Activated CD4-positive, CD25-positive, alpha-beta regulatory T cell treated with anti-CD3 and anti-CD28 coated beads, Interleukin-2, amount 50 U/mL, for 72 hours (primary cell): ENCODE measurements at places on chromosomes 13 and 19.

DNA sequence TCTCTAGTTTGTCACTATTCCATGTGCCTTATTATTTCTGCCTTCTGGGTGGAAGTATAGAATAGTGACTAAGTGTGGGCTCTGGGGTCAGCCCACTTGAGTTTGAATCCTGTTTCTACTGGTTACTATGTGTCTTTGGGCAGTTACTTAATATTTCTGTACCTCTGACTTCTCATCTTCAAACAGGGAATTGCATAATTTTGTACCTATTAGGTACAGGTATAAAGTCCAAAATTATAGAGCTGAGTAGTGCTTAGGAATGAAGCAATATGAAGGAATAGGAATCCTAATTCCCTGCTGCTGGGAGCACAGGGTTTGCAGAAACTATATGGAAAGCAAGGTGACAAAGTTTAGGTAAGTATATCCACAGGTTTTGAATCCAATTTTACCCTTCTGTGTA is 564.5 kb downstream of the GPC5 start:
- no peak for DNase-seq

- DNase-seq, result no peak
Observed at GRCh38 chr13:33472446-33472845, 186.9 kb upstream of the STARD13 start.

- no peak for DNase-seq
Observed at GRCh38 chr13:48235341-48236135, 2.5 kb downstream of the ITM2B start.

DNA sequence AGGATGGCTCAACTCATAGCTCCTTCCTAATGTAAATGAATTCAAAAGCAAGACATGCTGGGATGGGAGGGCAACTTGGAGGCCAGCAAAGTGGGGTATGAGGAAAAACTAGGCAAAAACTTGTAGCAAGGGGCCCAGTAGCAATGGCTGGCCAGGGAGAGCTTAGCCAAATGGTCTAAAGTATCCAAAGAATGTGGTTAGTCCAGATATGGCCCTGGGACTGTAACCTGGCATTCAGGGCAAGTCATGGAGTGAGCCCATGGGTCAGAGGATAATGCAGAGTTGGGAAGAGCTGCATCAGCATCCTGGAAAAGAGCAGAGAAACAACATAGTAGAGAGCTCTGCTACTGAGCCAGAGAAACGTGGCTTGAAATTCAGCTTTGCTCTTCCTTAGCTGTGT is 191.7 kb downstream of the SUCLA2 start:
- DNase-seq, result no peak

DNA sequence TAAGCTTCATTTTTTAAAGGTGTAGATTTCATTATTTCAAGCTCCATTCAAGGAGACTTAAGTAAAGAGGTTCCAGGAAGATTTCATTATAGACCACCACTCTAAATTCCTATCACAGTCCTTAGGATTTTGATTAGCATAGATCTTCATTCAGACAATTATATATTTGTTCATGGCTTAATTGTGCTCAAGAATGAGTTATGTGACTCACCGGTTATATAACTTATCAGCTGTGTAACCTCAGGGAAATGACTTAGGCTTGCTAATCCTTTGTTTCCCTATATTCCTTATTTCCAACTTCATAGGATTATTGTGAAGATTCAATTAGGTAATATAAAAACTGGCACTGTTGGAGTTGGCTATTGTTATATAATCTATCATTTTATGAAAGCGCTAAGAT is 632.8 kb upstream of the SPRY2 start:
- DNase-seq, result no peak

GRCh38 chr13:112067116-112067741 is at the start of gene SOX1:
Gene SOX1, plus strand, starts transcription at chr13:112067149. Its CDS starts 510 bp downstream, at chr13:112067659.
- no peak for DNase-seq

GRCh38 chr13:67048821-67049150 is 181.3 kb downstream of the PCDH9 start:
- DNase-seq, result no peak

- no peak for DNase-seq
Observed at GRCh38 chr13:104979281-104980030, 1556.0 kb downstream of the EFNB2 start.

DNA sequence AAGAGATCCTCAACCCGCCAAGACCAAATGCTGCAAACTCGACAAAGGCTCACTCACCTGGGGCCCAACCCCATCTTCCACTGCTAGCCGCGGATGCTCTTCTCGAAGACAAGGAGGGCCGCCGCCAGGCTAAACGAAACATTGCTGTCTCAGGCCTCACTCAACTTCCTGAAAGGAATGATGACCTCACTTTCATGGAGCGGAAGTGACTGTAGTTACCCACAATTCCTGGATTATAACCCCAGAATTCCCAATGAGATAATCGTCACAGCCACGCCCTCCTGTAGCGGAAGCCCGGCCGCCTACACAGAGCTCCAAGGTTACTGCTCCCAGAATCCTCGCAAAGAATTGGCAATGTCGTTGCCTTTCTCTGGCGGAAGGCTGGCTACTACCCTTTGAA is 10.5 kb upstream of the ZNF112 start:
- no peak for DNase-seq

DNA sequence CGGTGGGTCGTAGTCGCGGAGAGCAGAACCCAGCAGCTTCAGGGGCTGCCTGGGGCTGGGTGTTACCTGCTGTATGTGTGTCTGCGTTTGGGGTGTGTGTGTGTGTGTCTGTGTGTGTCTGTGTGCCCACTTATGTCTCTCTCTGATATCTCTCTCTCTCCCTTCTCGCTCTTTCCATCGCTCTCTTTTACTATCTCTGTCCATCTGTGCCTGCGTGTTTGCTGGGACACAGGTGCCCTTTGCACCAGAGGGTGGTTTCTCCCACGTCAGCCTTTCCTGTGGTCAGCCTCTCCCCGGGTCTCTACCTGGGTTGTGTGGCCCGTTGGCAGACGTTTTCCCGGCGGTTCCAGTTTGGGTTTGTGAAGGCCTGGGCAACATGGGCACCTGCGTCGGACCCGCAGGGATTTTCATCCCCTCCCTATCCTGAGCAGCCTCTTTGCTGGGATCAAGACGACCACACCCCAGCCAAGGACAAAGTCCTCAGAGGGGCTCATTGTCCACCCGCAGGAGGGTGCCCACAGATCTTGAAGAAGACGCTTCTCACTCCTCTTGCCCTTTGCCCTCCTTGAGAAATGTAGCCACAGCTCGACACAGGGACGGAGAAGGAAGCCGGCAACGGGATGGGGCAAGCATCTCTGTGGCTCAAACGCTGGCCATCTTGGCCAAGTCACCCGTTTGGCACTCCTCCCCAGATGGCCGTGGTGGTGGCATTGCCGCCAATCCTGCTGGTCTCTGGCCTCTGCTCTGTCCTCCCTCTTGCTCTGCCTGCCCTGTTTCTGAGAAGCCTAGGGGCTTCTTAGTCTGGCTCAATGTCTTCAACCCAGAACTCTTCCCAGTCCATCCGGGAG is 43.3 kb downstream of the ZNF146 start:
- no peak for DNase-seq

GRCh38 chr19:18762125-18763023 is 28.7 kb downstream of the COMP start:
- DNase-seq, result no peak

DNA sequence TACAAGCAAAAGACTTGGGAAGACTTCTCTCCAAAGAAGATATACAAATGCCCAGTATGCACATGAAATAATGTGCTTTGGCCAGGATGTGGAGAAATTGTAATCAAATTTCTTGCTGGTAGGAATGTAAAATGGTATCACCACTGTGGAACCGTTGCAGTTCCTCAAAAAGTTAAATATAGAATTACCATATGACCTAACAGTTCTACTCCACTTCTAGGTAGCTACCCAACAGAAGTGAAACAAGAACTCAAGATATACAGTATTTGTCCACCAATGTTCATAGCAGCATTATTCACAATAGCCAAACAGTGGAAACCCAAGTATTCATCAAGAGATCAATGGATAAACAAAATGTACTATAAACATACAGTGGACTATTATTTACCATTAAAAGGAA is 95.0 kb upstream of the KLF5 start:
- no peak for DNase-seq

DNA sequence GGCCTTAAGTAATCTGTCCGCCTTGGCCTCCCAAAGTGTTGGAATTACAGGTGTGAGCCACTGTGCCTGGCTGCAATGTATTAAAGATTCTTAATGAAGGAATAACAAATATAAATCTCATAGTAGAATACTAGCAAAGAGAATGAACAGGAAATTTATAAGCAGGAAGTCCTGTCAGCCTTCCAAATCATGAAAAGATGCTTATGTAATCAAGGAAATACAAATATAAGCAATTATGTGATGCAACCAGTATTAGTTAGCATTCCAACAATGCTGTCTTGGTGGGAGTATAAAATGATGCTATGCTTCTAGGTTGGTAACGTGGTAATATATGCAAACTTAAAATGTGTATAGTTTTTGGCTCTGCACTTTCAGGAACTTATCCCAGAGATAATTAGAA is 133.8 kb downstream of the PDS5B start:
- DNase-seq, result no peak
